ENCODE measurements at places on chromosomes 13 and 19.

DNA sequence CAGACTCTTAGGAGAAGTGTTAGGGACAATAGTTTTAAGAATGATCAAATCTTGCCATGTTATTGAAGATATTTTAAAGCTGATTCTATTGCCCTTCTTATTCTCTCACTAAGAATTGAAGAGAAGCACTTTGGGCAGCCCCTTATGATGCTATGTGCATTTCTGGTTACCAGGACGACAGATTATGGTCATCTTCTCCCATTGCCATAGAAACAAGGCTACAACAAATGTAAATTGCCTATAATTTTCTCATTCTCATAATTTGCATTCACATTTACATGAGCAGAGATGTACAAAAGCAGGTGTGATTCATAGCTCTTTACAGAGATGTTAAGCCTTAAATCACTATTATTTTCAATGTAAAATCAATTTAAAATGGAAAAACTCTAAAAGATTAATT lies 137.3 kb upstream of the PCDH9 start:
- DNase-seq = no peak

DNA sequence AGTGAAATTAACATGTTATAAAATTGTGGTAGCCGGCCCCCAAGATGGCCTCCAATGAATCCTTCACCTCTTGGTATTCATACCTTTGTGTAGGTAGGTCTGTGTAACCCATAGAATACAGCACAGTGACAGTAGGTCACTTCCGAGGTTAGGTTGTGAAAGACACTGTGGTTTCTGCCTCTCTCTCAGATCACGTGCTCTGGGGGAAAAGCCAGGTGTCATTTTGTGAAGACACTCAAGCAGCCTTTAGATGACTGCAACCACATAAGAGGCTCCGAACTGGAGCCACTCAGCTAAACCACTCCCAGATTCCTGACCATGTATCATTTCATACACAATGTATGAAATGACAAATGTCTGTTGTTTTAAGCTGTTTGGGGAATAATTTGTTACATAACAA lies 9.8 kb upstream of the USPL1 start:
- DNase-seq = no peak

DNA sequence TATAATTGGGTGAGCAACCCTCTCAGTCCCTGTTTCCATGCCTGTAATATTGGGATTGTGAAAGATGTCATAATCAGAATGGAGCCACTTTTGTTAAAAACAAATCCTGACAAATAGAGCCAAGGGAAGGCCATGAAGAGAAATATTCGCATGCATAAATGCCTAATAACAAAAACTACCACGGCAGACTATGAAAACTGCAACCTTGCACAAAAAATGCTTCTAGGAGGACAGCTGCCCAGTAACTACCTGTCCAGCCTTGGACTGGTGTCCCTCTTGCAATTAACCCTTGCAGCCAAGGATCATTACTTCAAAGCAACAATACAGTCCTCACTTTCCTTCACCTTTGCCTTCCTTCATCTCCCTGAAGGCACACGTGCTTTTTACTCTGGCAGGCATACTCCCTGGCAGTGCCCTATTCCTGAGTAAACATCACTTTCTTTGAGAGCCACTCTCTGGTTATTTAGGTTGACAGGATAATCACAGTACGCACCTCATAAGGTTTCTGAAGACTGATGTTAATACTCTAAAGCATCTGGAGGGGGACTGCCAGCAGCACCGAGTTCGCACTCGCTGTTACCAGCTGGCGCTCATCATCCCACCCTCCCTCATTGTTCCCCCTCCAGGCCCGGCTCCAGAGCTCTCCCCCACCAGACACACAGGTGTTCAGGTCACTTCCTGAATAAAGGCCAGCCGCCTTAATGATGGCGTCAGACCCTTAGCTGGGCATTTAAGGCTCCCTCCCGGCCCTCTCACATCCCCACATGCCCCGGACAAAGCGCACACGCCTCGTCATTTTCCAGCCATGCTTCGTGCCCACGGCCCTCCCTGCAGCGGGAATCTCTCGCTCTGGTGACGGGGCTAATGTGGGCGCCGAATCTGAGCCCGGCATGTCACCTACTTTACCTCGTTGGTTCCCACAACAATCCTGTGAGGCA lies 57.3 kb downstream of the CDADC1 start:
- no peak for DNase-seq

DNA sequence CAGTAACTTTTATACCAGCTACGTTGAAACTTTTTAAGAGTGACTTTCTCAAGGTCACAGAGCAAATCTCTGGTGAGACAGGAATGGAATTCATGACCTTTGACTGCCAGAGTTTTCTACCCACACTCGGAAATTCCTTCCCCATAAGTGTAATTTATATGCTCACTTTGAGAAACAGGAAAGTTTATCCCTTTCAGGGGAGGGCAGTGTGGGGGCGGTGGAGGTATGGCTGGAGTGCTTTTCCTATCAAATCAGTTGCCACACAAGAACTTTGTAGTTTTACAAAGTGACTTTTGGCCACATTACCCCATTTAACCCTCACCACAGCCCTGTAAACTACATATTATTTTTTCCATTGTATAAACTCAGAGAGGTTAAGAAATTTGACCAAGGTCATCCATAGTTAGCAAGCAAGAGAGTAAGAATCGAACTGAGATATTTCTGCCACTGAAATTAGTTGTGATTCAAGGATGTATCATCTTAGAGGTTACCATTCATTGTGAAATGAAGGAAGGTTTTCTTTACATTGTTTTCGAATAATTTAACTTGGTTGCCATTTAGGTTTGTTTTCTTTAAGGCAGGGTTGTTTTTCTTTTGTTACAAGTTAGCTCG lies 5.9 kb downstream of the KLF12 start:
- no peak for DNase-seq

- no peak for DNase-seq
Observed at GRCh38 chr13:30346153-30346788, 38.9 kb upstream of the KATNAL1 start.

DNA sequence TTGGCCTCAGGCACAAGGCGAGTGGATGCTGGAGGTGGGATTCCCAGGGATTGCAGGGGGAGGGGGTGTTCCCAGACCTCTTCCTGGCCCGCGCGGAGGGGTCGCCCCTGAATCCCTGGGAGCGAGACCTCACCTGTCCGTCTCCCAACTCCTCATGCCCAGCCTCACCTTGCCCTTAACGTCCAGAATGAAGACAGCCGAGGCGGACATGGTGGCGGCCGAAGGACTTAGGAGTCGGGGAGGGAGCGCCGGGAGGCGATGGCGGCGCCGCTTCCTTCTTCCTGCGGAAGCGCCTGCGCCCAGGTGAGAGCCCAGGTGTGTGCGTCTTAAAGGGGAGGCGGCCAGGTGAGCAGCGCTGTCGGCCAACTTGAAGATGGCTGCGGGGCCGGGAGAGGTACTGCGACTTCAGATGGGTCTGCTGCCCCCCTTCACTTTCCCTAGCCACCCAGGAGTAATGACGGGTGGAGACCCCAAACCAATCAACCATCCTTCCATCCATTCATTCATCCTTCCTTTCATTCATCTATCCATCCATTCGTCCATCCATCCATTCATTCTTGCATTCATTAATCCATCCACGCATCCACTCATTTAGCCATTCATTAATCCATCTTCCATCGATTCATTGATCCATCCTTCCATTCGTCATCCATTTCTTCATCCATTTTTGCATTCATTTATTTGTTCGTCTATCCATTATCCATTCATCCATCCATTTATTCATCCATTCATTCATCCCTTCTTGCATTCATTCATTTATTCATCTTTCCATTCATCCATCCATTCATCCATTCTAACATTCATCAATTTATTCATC lies at the start of gene AP1M2:
Gene AP1M2 (minus strand): TSS at position 291 of the 817 bp plus-strand sequence. CDS start 81 bp downstream, at position 210.
- DNase-seq = no peak

DNA sequence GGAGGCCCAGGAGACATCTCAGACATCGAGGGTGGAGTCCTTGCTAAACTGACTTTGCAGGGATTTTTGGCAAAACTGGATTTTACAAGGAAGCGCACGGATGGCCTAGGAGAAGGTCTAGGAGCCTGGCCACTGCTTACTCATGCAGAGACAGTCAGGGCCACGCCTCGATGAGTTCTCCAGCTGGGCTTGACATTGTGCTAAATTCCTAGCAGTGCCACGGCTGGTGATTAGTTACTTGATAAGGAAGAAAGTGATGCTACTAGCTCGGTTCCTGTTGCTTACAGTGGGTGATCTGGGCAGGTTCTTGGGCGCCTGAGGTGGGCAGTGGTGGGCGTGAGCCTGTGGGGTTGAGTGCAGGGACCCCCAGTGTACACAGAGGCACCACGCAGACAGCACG lies 143.4 kb downstream of the SOX1 start:
- no peak for DNase-seq
